MCF 10A (cell line): ENCODE measurements at places on chromosomes 7 and 10. TPM values are rescaled to one million over a fixed set of nuclear protein-coding genes. Genes with fewer than 3 reads are reported as not detected.
A peak's percentile ranks its signal among the peaks of the same experiment; 100 is the strongest.

DNA sequence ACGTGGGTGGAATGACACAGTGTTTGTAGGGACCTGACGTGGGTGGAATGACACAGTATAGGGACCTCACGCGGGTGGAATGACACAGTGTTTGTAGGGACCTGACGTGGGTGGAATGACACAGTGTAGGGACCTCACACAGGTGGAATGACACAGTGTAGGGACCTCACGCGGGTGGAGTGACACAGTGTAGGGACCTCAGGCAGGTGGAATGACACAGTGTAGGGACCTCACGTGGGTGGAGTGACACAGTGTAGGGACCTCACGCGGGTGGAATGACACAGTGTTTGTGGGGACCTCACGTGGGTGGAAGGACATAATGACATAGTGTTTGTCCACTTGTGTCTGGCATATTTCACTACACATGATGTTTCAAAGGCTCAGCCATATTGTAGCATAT, 19.3 kb downstream of the PPP2R2D start:
- no peak for DNase-seq

- no peak for DNase-seq
Measured at GRCh38 chr7:69062020-69062765, 536.1 kb upstream of the AUTS2 start.

Gene MYL10
- total RNA-seq = not detected in 2 replicates

- no peak for DNase-seq
Measured at GRCh38 chr10:48819783-48820182, 119.9 kb downstream of the LRRC18 start.

Gene STEAP1
- 3.1 and 3.2 TPM in 2 replicates for total RNA-seq

GRCh38 chr10:17651896-17652295, 7.9 kb downstream of the STAM start:
- no peak for DNase-seq

DNA sequence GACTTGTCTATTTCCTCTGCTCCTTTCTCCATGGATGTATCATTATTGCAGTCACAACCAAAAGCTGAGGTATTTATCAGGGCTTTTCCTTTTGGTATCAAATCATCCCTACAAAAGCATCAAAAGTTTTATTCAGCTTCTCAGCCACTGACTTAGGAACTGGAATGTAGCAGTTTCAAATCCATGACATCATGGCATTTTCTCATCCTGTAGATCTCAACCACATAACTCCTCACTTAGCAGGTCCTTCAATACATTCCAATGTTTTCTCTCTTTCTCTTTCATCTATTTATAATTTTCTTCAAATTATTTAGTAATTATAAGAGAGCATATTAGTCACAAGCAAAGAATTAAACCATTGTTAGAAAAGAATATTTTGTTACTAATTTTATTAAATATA, 537.4 kb upstream of the SORCS1 start:
- no peak for DNase-seq

DNA sequence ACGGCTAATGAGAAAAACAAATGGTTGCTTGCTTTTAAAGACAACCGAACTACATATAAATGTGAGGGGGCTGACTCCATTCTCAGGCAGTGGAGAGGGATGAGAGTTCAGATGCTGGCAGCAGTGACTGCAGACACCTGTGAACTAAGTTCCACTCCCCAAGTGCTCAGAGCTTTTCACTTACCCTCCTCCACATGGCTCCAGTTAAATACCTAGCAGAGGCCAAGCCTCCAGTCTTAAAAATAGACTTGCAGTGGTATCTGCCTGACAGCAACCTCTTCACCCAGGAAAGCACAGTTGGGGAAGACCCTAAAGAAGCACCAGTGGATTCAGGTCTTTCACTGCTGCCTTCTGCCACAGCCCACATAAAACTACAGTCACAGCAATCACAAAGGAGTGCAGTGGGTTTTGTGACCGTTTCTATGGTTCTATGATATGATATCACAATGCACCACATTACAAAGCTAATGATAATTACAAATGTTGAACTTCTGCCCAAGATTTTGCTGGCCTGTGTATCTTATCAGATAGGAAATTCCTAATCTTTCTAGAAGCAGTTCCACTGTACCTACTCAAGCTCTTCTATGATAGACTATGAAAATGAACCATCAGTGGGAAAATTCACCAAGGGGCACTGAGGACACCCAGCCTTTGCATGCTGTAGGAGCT, 3.3 kb upstream of the ABLIM1 start:
- DNase-seq = no peak

Gene FBXO24
- 0.37 and 1.1 TPM in 2 replicates for total RNA-seq

Gene CRYGN
- total RNA-seq = not detected in 2 replicates

DNA sequence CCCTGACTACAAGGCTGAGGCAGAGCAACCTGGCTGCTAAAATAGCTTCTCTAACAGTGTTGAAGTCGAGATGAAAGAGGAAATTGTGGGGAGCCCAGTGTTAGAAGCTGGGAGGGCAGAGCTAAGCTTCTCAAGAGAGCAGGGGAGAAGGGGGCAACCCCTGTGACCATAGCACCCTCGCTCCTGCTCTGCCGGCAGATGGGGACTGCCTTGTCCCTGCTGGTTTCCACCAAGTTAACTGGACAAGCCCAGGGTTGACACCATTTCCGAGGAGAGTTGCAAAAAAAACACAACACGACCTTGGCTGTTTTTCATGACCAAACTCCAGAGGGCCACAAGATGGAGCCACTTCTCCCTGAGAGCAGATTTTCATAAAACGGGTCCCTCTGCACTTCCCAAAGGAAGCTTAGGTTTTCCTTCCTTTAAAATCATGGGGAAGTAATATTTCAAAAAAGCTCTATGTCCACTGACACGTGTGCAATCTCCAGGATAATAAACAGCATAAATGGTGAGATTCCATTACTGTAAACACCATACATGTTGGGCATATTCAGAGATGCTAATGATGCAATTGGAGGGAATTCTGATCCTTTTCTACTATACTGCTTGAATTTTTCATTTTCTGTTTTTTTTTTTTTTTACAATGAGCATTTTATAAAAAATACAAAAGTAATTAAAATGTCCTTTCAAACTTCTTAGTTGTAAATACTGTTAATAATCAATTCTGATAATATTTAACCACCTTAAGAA, 140.4 kb downstream of the PIP4K2A start:
- DNase-seq = peak; percentile 25

GRCh38 chr10:92757066-92757710, 67.4 kb downstream of the HHEX start:
- peak; percentile 89 for DNase-seq

- DNase-seq = no peak
Measured at GRCh38 chr10:109919220-109919619, 4.1 kb downstream of the XPNPEP1 start.

Gene DNAJC30
- total RNA-seq = 11.0 and 11.4 TPM in 2 replicates

Gene PPP1R17
- total RNA-seq = not detected in 2 replicates

GRCh38 chr7:10122551-10123100, 851.0 kb upstream of the PHF14 start:
- no peak for DNase-seq

DNA sequence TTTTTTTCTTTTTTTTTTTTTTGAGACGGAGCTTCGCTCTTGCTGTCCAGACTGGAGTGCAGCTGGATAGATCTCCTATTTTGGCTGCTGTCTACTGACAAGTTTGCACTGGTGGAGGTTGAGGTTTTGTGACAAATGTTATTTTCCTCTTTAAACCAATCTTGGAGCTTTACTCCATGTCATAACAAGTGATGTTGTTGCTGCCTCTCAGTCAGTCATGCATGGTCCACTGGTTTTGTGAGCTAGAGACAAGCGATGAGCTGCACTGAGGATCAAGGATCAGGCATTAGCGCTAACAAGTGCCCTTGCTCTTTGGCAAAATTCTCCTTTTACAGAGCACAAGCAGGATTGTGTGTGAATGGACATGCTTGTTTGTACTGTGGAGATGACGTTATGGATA, 805 bp upstream of the WDFY4 start:
- no peak for DNase-seq

Gene MRC1
- 0.05 TPM in 1 of 2 replicates, not detected in the other for total RNA-seq

Gene ADGRA1
- not detected in 2 replicates for total RNA-seq

DNA sequence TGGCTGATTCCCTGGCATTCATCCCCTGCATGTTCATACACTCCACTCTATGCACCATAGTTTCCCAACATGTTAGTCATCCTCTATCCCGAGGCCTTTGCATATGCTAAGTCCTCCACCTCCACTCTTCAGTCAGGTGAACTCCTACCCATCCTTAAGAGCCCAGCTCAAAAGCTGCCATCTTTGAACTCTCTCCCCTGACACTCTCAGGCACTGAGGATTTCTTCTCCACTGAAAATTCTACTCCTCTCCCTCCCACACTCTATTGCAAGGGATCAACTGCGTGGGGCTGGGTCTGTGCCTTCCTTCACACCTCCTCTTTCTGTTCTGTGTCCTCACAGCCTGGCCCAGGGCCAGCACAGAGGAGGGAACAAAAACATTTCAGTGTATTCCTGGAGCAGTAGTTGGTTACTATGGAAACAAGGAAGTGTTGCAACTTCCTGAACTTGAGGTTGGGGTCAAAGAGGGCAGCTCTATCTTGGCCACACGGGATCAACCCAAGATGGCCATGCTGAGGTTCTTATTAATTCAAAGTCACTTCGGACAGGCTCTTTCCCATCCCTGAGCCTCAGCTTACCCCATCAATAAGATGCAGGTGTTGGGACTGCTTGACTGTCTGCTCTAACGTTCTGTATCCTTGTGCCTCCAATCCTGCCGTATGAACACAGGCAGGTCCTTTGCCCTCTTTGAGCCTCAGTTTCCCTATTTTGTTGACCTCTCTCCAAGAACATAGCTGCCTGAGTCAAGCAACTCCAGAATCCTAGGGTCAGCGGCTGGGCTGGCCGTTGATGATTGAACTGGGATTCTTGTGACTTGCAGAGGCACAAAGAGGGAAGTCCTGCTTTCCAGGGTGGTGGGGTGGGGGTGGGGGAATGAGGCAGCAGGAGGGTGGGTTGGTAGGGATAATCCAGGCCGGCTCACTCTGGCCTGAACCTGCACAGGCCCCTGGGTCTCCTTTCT, 15.5 kb downstream of the ZMIZ1 start:
- DNase-seq = peak; percentile 98

DNA sequence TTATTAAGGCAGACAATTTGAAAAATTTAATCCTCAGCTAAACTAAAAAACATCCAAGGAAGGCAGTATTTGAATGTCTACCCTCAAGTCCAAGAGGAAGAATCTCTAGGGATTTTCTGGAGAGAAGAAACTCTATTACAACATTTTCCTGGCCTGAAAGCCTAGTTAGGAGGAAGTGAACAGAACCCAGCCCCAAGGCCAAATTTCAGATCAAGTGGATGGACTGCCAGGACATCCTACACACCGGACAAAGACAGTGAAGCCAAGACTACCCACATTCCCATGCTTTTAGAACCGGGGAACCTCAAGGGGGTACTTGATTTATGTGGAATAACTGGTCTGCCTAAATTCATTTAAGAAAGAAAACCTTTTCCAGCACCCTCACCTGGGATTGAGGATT, 108.9 kb upstream of the MEOX2 start:
- DNase-seq = no peak

Gene PPP1R3A
- not detected in 2 replicates for total RNA-seq
